ENCODE measurements at places on chromosomes 7 and 10. TPM values are rescaled to one million over a fixed set of nuclear protein-coding genes. Genes with fewer than 3 reads are reported as not detected.
A peak's percentile ranks its signal among the peaks of the same experiment; 100 is the strongest.

PIP gene
- total RNA-seq: not detected

STOX1 gene
- total RNA-seq: 8.0 TPM

VSTM2A gene
- total RNA-seq: 1.1 TPM

CYP26C1 gene
- 0.29 TPM for total RNA-seq

GGCT gene
- total RNA-seq: 54.7 TPM

ANKRD30A gene
- total RNA-seq: not detected

CFAP70 gene
- total RNA-seq: 5.6 TPM

MYOZ1 gene
- 0.31 TPM for total RNA-seq

CRHR2 gene
- not detected for total RNA-seq

GRCh38 chr10:84008878-84009277 lies 130.4 kb upstream of the GHITM start:
- no peak for DNase-seq
- no peaks in the 10 kb centered on the region for H3K4me1 ChIP-seq
- H3K4me3 ChIP-seq: no peak overlapping the region
- H3K27me3 ChIP-seq: peaks cover 4% of the 10 kb centered on the region

GRCh38 chr7:49630513-49630912 lies 142.9 kb upstream of the VWC2 start:
- DNase-seq: no peak
- H3K27ac ChIP-seq: no peak overlapping the region
- H3K27me3 ChIP-seq: no peaks in the 10 kb centered on the region
- no peak overlapping the region for H3K4me3 ChIP-seq
- H3K4me1 ChIP-seq: no peaks in the 10 kb centered on the region

GRCh38 chr10:11586170-11586569 lies 25.3 kb downstream of the USP6NL start:
- peaks cover 19% of the 10 kb centered on the region for H3K4me1 ChIP-seq
- H3K27me3 ChIP-seq: no peaks in the 10 kb centered on the region
- peaks cover 22% of the 10 kb centered on the region for H3K36me3 ChIP-seq

DNA sequence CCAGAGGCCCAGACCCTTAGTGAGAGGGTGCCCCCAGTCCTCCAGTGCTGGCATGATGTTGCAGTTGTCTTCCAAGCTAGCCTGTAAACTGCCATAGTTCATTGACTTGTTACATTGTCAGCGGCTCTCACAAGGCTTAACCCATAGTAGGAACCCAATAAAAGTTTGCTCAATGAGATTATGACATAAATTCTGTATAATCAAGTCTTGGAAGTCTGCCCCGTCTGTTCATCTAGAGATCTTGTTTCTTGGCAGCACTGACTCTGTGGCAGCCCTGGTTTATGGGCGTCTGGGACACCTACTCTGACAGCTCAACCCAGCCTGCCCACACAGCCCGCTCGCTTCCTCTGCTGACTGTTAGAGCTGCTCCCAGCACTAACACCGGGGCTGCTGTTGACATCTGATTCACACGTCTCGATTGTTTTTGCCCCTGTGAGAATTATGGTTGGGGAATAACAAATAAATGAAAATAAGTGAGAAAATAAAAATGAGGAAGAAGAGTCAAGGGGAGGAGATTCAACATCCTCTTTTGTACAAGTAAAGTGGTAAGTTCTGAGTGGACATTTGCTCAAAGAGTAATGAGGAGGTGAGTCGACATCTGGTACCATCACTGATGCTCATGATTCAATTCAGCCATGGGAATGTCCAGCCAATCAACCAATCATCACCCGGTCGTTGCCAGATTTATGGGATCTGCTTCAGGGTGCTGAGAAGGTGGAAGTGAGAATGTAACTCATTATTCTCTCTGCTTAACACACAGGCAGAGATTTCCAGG lies 160.8 kb downstream of the SPAG6 start:
- DNase-seq: no peak
- H3K27me3 ChIP-seq: peaks cover 7% of the 10 kb centered on the region
- H3K36me3 ChIP-seq: no peaks in the 10 kb centered on the region
- no peak overlapping the region for H3K27ac ChIP-seq
- H3K4me3 ChIP-seq: no peak overlapping the region

- H3K27ac ChIP-seq: peak overlapping the region; percentile 66
- DNase-seq: no peak
- peaks cover 2% of the 10 kb centered on the region for H3K27me3 ChIP-seq
- H3K4me1 ChIP-seq: peaks cover 1% of the 10 kb centered on the region
- no peak overlapping the region for H3K4me3 ChIP-seq
- no peaks in the 10 kb centered on the region for H3K36me3 ChIP-seq
Observed at GRCh38 chr10:83764666-83765065, 374.6 kb upstream of the GHITM start.

DNA sequence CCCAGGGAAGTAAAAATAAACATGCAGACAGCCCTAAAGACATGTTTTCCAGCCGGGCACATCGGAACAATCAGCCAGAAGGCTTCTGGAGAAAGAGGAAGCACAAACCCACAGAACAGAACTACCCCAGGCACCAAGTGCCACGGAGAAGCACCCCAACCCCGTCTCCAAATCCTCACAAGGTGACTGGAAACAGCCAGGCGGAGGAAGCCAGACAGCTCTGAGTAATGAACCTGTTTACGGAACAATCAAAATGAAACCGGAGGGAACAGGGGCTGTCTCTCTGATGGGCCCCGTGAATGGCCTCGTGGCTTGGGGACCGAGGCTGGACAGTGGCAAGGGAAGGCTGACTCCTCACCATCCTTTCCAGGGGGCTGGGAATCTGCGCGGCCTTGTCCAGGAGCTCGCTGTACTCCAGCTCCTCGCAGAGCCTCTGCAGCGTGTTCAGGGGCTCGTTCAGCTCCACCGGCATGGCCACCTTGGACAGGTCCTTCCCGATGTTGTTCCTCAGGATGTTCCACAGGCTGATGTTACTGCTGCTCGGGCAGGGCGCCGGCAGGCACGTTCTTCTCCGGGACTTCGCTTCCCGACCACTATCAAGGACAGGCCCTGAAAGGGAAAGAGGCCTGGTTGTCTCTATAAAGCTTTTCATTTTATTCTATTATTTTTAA lies 77.0 kb upstream of the GSDME start:
- DNase-seq: no peak
- no peaks in the 10 kb centered on the region for H3K36me3 ChIP-seq
- H3K4me1 ChIP-seq: peaks cover under 1% of the 10 kb centered on the region
- H3K27me3 ChIP-seq: no peaks in the 10 kb centered on the region
- no peak overlapping the region for H3K27ac ChIP-seq
- no peak overlapping the region for H3K4me3 ChIP-seq

DNA sequence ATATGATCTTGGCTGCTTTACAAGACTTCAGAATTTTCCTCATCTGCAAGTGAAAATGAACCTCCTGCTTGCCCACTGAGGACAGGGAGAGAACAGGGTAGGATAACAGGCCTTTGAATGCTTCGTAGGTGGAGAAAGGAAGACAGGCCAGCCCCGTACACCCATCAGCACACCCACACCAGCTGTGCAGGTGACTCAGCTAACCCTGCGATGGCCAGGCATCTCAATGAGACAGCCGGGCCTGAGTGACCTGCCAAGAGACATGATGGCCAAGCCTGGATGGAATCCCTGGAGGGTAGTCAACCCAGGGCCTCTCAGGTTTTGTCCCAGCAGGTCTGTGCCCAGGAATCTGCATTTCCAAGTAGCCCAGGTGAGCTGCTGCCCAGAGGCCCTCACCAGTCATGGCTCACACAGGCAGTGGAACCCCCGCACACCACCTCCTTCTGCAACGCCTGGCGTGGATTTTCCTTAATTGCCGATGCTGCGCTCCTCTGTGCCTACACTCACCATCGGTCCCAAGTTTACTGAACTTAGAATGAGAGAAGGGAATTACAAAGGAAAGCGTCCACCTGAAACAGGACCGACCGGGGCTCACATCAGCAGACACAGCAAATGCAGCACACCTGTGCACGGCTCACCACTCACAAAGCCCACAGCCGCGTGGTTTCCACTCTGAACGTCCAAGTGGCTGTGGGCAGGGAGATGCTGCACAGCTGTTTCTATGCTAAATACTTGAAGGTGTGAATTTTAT lies 163.7 kb downstream of the DIP2C start:
- peak overlapping the region; percentile 59 for H3K27ac ChIP-seq
- DNase-seq: no peak
- peaks cover 7% of the 10 kb centered on the region for H3K4me1 ChIP-seq
- no peaks in the 10 kb centered on the region for H3K27me3 ChIP-seq

DNA sequence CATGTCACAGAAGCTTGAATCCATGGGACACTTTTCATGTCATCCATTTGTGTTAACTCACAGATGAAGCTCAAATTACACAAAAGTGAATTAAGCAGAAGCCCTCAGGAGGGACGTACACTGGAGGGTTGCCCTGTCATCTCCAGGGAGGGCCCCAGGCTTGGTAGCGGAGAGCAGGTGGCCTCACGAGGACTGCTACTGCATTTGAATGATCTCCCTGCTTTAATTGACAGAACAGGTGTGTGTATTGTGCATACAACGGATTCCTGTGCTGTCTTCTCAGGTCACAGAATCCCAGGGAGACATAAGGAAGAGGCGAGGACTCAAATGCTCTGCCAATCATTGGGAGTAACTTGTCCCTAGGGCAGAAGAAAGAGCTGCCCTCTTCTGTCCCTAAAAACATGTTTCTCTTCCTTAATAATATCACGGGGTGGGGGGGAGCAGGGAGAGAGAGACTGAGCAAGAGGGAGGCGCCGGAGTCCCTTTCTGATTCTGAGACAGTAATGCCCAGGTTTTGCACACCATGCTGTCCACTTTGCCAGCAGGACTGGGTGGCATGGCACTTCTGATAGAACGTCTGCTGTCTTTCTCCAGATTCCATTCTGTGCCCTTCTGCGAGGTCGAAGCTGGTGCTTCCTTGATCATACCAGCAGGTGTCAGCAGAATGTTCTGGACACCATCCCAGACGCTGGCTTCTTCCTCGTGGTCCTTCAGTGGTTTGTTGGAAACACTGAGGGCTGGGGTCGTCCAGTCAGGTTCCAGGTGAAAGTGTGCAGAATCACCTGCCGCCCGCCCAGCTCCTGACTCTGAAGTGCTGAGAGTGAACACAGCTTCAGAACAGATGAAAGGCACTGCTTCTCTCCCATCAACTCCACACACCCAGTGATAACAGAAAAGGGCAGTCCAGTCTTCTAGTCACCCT lies 26.2 kb upstream of the RASGEF1A start:
- H3K4me1 ChIP-seq: peaks cover 2% of the 10 kb centered on the region
- peak; percentile 34 for DNase-seq
- H3K36me3 ChIP-seq: no peaks in the 10 kb centered on the region
- H3K4me3 ChIP-seq: no peak overlapping the region

- no peaks in the 10 kb centered on the region for H3K27me3 ChIP-seq
- no peak overlapping the region for H3K27ac ChIP-seq
- no peak overlapping the region for H3K4me3 ChIP-seq
- H3K4me1 ChIP-seq: peaks cover 15% of the 10 kb centered on the region
- peaks cover 3% of the 10 kb centered on the region for H3K36me3 ChIP-seq
Observed at GRCh38 chr7:117118579-117119180, 165.4 kb downstream of the ST7 start.

- H3K27ac ChIP-seq: no peak overlapping the region
- no peak for DNase-seq
- peaks cover 2% of the 10 kb centered on the region for H3K4me1 ChIP-seq
- no peak overlapping the region for H3K4me3 ChIP-seq
- H3K36me3 ChIP-seq: peaks cover 2% of the 10 kb centered on the region
- no peaks in the 10 kb centered on the region for H3K27me3 ChIP-seq
Observed at GRCh38 chr7:70512761-70513160, 619.2 kb upstream of the GALNT17 start.

- no peak overlapping the region for H3K27ac ChIP-seq
- H3K4me3 ChIP-seq: no peak overlapping the region
- H3K4me1 ChIP-seq: peaks cover 52% of the 10 kb centered on the region
- no peaks in the 10 kb centered on the region for H3K27me3 ChIP-seq
Observed at GRCh38 chr10:121838931-121839330, 88.9 kb downstream of the ATE1 start.

DNA sequence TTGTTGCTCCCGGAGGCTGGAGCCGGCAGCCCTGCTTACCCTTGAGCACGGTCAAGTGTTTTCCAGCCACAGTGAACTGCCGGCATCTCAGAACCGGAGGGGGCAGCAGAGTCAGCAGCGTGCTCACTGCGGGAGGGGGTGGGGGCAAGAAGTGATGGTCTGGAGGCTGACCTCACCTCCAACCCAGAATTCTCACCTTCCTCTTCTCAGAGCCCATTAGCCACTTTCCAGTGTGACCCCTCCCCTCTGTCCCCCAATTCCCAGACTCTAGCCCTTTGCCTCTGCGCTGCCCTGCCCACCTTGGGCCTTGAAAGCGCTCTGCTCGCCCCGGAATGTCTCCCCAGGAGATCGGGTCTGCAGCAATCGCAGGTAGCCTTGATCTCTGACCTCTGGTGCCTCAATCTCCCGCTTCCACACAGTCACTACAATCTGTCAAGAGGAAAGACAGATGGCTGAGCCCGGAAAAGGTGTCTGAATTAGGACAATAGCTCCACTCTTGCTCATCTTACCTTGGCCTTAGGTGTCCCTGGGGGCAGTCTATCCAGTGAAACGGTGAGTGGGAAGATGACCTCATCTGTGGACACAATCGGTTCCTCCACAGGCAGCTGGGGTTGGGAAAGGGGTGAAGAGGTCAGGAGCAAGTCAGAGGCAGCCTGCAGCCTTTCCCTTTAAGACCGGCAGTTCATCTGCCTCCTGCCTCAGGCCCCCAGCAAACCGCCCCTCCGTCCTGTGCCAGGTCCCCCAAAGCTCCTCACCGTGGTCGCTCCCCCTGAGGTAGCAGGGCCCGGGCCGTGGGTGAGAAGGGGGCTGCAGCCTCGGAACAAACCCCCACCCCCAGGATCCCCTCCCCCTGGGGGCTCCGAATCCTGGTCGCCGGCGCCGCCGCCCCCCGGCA lies 942 bp downstream of the TRAPPC14 start:
- H3K27me3 ChIP-seq: no peaks in the 10 kb centered on the region
- DNase-seq: no peak
- peaks cover 7% of the 10 kb centered on the region for H3K36me3 ChIP-seq
- H3K4me3 ChIP-seq: peak overlapping the region; percentile 71
- peaks cover 9% of the 10 kb centered on the region for H3K4me1 ChIP-seq

GRCh38 chr7:36535866-36536664 lies 146.4 kb downstream of the ANLN start:
- DNase-seq: no peak
- H3K27ac ChIP-seq: no peak overlapping the region
- H3K36me3 ChIP-seq: no peaks in the 10 kb centered on the region
- H3K4me3 ChIP-seq: no peak overlapping the region
- no peaks in the 10 kb centered on the region for H3K4me1 ChIP-seq

DNA sequence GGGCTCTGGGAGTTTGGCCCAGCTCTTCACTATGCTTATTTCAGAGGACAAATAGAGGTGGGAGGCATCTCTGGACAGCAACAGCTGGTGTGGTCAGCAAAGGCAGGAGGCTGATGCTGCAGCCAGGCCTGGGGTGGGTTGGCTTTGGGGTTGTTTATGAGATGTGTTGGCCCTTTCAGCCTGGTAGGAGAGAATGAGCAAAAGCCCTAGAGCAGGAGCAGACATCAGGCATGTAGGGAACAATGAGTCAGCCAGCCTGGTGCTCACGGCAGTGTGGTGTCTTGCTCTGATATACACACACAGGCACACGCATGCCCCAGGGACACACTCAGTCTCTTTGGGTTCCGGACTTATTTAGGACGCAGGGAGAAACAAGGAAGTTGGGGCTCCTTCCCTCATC lies 157.1 kb downstream of the PRKCQ start:
- H3K27me3 ChIP-seq: peaks cover 4% of the 10 kb centered on the region
- peaks cover 6% of the 10 kb centered on the region for H3K36me3 ChIP-seq
- no peak overlapping the region for H3K27ac ChIP-seq
- H3K4me3 ChIP-seq: no peak overlapping the region
- DNase-seq: no peak
- H3K4me1 ChIP-seq: no peaks in the 10 kb centered on the region

Measured in progenitor cell of endocrine pancreas (in vitro differentiated cells).